ENCODE measurements at places on chromosomes 2 and 18.
A peak's percentile ranks its signal among the peaks of the same experiment; 100 is the strongest.

DNA sequence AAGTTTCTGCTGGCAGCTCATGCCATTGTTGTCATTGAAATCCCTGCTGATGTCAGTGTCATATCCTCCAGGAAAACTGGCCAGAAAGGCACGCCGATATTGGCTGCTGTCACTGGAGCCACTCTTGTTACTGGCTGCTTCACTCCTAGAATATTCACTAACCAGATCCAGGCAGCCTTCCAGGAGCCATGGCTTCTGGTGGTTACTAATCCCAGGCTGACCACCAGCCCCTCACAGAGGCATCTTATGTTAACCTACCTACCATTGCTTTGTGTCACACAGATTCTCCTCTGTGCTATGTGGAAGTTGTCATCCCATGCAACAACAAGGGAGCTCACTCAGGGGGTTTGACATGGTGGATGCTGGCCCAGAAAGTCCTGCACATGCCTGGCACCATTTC, 27.0 kb upstream of the MTX2 start:
- no peak for DNase-seq

DNA sequence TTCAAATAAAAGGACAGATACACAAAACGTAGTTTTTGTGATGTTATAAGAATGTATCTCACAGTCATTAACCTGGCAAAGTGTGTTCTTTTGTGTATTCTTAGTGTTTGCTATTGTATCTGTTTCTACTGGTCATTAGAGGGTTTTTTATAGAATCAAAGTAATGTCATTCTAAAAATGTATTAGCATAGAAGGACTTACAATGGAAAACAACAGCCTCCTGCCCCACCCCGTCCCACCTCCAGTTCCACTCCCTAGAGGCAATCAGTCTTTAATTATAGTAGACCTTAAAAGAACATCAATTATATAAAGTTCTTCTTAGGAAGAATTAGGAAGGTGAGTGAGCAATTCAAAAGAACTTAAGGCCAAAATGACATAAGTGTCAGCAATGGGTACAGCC, 13.8 kb downstream of the DNAJC27 start:
- no peak for DNase-seq

DNA sequence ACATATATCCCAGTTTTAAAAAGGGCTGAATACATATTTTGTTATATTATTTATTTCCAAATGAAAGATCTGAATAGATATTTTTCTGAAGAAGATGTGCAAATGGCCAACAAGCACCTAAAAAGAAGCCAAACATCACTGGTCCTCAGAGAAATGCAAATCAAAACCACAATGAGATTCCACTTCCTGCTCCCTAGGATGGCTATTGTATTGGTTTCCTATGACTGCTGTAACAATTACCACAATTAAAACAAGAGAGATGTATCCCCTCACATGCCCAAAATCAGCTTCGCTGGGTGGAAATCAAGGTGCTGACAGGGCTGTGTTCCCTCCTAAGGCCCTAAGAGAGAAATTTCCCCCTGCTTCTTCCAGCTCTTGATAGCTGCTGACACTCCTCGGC, 23.2 kb downstream of the ABCB11 start:
- no peak for DNase-seq

DNA sequence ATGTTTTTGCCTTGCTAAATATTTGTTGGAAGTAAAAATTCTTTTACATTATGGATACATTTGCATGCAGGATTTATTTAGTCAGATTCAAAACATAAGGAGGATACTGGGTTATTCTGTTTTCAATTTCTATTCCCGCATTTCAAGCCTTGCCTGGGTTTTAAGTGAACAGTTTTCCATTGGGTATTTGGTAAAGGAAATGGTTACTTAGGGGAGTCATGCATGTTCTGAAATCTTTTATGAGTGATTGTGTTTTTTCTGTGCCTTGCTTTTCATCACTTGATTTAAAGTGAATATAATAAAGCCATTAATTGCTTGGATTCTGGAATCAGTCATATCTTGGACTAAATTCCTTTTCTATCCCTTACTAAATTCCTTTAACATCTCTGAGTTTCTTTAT, 12.0 kb upstream of the SP9 start:
- no peak for DNase-seq

- DNase-seq: no peak
Observed at GRCh38 chr2:215271446-215271845, 40.4 kb upstream of the ATIC start.

DNA sequence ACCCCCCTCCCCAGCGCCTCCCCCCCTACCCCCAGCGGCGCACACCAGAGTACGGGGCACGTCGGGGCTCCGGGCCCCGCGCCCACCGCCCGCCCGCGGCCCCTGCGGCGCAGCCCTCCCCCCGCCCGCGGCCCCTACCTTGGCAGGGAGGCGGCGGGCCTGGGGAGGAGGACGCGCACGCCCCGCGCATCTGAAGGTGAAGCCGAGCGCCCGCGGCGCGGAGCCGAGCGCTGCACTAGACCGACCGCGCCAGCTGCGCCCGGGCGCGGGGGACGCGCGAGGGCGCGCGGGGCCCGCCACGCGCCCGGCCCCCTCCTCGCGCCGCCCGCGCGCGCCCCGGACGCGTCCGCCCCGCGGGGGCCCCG, at the start of gene ZNF516:
Gene ZNF516, minus strand, starts transcription at position 237 of the 365 bp plus-strand sequence. CDS start 52,188 bp downstream, outside the sequence.
- DNase-seq: peak; percentile 27

DNA sequence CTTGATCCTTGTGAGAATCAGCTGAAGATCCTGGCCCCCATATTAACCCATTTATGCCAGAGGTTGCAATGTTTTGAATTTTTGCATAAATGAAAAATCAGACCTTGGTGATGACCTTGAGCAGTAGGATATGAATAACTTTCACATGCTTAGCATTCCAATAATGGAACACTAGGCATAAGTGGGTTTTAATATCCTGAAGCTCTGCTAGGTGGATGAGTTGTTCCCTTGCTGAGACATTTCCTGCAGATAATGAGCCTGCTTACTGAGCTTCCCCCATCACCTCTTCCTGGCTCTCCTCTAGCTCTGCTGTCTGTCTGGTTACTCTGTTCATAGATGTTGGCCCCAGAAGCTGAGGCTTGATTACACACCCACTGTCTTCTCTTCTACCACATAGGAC, 25.5 kb upstream of the SEC11C start:
- no peak for DNase-seq

DNA sequence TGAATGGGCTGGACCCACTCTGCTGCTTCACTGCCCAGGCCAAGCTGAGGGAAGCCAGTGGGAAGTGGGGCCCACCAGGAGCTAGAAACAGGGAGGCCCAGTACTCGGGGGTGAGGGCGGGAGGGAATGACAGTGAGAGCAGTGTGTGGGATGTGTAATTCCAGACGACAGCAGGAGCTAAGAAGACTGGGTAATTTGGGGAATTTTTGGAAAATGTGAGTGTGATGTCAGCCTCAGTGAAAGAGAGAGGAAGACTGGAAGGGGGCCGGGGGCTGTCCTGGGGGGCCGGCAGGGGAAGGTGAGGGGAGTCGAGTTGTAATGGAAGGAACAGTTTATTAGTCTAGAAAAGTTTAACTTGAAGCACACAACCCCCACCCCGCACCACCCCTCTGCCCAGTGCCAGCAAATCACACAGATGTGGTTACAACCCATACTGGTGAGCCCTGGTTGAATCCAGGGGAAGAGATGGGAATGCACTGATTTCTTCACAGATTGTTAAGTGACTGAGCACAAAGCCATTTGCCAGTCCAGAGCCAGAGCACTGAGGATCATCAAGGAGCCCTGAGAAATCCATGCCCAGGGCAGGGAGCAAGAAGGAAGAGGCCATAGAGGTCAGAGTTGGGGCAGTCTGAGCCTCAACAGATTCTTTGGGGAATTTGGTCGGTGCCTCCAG, 76.7 kb upstream of the PKDCC start:
- DNase-seq: no peak

DNA sequence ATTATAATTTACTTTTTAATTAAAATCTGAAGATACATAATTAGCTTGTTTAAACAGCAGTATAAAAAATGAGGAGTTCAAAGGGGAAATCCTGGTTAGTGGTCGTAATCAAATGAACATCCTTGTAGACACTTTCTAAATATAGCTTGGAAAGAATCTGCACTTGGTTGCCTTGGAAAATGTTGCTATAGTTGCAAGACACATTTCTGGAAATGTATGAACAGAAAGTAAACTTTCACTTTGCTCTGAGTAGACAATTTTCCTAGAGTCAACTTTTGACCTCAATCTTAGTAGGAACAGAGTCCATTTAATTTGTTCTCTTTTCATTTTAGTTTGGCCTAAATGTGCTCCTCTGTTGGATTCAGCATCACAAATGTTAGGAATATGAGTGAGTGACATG, 38.3 kb downstream of the GCA start:
- DNase-seq: no peak

- DNase-seq: peak; percentile 60
Observed at GRCh38 chr2:241870611-241871537, 1.3 kb downstream of the RTP5 start.

DNA sequence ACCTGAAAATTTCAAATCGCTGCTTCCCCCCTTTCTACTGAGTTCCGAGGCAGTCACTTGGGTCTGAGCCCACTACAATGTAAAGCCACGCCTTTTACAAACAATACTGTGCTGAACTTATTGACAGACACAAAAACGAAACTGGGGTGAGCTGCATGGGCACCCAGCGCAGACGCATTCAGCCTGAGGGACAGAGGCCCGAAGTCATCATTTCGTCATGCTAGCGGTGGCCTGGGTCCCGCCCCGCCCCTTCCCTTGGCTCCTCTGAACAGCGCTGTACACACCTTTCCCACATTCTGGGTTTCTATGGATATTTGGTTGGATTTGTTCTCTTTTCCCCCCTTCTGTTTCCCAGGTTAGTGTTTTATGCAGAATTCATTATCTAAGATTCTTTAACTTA, 71.7 kb downstream of the EIPR1 start:
- no peak for DNase-seq

GRCh38 chr18:80044072-80044471, 9.8 kb downstream of the RBFA start:
- DNase-seq: no peak

DNA sequence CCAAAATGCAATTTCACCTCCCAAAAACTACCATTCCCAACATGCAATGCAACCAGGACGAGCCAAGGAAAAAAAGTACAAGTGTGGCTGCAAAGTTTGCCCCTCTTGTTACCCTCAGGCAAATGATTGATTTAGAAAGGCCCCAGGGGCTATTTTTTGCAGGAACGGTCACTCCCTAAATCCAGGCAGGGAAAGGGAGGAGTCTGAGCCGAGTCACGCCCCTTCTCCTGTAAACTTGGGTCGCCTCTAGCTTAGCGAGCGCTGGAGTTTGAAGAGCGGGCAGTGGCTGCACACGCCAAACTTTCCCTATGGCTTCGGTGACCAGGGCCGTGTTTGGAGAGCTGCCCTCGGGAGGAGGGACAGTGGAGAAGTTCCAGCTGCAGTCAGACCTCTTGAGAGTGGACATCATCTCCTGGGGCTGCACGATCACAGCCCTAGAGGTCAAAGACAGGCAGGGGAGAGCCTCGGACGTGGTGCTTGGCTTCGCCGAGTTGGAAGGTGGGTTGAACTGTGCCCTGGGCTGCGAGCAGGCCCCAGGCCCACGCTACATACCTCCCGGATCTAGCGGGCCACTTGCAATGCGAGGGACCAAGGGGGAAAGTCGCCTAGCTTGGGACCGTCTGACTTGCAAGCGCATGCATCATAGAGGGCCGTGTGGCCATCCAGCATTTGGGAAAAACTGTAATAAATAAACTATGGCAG, at the start of gene GALM:
Gene GALM, plus strand, starts transcription at position 261 of the 702 bp plus-strand sequence. Its CDS starts 48 bp downstream, at position 309.
- DNase-seq: peak; percentile 72

GRCh38 chr18:23573626-23574431, 12.5 kb downstream of the NPC1 start:
- DNase-seq: peak; percentile 53

- DNase-seq: no peak
Observed at GRCh38 chr2:134882773-134883172, 35.8 kb upstream of the CCNT2 start.

GRCh38 chr2:71530211-71530610, 76.8 kb downstream of the DYSF start:
- DNase-seq: no peak

- no peak for DNase-seq
Observed at GRCh38 chr18:10184776-10185175, 269.7 kb upstream of the APCDD1 start.

DNA sequence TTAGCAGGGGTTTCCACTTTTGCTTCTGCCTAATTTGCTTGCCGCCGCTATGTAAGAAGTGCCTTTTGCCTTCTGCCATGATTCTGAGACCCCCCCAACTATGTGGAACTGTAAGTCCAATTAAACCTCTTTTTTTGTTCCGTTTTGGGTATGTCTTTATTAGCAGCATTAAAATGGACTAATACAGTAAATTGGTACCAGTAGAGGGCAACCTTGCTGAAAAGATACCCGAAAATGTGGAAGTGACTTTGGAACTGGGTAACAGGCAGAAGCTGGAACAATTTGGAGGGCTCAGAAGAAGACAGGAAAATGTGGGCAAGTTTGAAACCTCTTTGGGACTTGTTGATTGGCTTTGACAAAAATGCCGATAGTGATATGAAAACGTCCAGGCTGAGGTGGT, 216.1 kb upstream of the FSIP2 start:
- DNase-seq: no peak

- no peak for DNase-seq
Observed at GRCh38 chr2:28398101-28398834, 5.6 kb downstream of the FOSL2 start.

DNA sequence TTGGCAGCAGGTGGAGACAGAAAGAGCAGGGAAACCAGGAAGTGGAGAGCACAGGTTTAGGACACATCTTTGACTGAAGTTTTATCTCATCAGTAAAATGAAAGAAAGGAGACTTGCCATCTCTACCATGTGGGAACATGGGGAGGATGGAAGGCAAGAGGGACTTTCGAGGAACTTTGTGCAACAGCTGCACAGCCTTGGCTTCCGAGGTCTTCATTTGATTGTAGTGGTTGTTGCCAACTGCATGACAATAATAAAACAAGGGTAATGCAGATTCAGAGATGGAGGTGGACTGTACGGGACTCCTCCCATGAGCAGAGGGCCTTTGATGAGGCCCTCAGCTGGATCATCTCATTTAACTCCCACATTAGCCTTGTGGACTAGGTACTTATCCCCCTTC, 49.3 kb upstream of the FZD7 start:
- DNase-seq: no peak

GRCh38 chr2:80058562-80058961, 246.0 kb downstream of the LRRTM1 start:
- DNase-seq: no peak

- DNase-seq: peak; percentile 77
Observed at GRCh38 chr2:157468931-157469708, 25.2 kb upstream of the CYTIP start.

GRCh38 chr18:62069556-62069955, 117.3 kb downstream of the PIGN start:
- DNase-seq: no peak

DNA sequence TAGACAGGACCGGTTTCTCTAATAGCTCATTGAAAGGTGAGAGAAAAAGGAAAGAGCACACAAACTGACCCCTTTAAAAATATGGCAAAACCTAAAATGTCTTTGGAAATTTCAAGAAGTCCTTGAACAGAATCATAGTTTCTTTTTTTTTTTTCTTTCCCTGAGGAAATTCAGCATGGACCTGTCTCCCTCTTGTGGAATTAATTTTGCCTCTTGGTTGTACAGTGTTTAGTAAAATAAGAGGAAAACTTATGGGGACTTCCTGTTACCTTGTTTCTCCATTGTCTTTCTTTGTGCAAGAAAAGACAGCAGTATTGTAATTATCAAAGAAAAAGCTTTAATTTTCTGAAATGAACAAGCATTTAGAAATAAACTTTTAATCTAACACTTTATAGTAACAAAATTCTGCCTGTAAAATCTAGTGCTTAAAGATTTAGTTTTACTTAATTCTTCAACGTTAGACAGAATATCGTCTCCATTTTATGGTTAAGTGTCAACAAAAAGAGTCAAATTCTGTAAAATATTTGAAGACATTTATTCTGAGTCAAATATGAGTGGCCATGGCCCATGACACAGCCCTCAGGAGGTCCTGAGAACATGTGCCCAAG, 176.3 kb upstream of the NABP1 start:
- DNase-seq: no peak

Data from CD4-positive, alpha-beta T cell treated with Interleukin-12 subunit alpha and Interleukin-12 subunit beta, for 1 hour (primary cell).